ENCODE measurements at places on chromosomes 4 and X.

DNA sequence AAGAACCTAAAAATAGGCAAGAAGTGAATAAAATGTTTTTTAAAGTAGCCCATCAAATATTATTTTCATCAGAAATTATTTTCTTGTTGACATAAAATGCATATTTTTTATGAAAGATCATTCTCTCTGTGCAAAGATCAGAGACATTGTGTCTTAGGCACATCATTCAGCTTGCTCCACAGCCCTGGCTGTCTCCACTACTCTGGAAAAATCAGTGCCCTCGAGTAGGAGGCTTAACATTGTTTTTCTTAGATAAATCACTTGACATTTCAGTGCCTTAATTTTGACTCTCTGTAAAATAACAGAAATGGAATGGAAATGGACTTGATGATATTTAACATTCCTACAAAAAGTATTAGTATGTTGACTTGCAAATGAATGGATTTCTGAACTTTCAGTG lies 77.9 kb downstream of the FAT4 start:
- H3K27me3 ChIP-seq, result no peaks in the 10 kb centered on the region
- H3K27ac ChIP-seq, result no peak overlapping the region
- H3K36me3 ChIP-seq, result no peaks in the 10 kb centered on the region
- no peak overlapping the region for H3K4me3 ChIP-seq
- DNase-seq, result no peak

GRCh38 chr4:15434091-15434490 lies 6.3 kb downstream of the C1QTNF7 start:
- no peaks in the 10 kb centered on the region for H3K27me3 ChIP-seq
- H3K27ac ChIP-seq, result no peak overlapping the region
- no peak overlapping the region for H3K4me3 ChIP-seq
- H3K4me1 ChIP-seq, result no peaks in the 10 kb centered on the region
- no peak for DNase-seq

DNA sequence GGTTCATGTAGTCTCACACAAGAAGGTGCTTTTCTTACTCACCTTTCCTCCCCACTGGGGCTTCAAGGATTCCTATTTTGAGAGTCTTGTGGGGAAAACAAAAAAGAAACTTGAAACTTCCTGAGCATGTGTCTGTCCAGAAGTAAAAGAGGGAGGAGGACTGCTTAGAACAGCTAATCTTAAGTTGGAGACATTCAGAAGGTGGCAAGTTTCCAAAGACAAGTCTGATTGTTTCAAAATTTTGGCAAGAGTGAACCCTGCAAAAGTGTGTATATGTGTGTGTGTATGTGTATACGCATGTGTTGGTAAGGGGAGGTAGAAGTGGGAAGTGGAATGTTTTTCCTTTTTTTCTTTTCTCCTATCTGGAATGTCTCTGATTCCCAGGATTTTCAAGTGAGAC lies 189.0 kb upstream of the FRMPD4 start:
- H3K4me3 ChIP-seq, result no peak overlapping the region
- no peaks in the 10 kb centered on the region for H3K27me3 ChIP-seq
- DNase-seq, result no peak
- no peaks in the 10 kb centered on the region for H3K36me3 ChIP-seq

DNA sequence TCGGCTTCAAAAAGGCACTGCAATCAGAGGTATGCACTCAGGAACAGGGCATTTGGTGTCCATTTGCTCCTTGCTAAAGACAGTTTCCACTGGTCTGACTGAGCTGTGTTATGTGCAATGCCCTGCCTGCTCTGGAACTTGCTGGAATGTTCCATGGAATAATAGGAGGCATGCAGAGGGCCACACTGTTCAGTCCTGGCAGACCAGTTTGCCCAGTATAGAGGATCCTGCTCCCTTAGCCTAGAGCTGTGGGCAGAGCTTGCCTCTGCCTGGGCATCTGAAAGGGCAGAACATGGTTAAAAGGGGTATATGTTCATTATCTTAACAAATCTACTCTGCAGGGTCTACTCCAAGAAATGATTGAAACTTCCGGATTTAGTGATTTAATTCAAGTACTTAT lies 27.8 kb upstream of the CD99L2 start:
- H3K4me3 ChIP-seq, result no peak overlapping the region
- DNase-seq, result no peak
- H3K27ac ChIP-seq, result no peak overlapping the region
- H3K27me3 ChIP-seq, result no peaks in the 10 kb centered on the region
- no peaks in the 10 kb centered on the region for H3K36me3 ChIP-seq

GRCh38 chr4:2141762-2142451 lies 82.8 kb downstream of the NAT8L start:
- H3K27me3 ChIP-seq, result no peaks in the 10 kb centered on the region
- peaks cover 3% of the 10 kb centered on the region for H3K4me1 ChIP-seq
- no peaks in the 10 kb centered on the region for H3K36me3 ChIP-seq
- H3K4me3 ChIP-seq, result no peak overlapping the region
- H3K27ac ChIP-seq, result peak overlapping the region; percentile 39
- no peak for DNase-seq

DNA sequence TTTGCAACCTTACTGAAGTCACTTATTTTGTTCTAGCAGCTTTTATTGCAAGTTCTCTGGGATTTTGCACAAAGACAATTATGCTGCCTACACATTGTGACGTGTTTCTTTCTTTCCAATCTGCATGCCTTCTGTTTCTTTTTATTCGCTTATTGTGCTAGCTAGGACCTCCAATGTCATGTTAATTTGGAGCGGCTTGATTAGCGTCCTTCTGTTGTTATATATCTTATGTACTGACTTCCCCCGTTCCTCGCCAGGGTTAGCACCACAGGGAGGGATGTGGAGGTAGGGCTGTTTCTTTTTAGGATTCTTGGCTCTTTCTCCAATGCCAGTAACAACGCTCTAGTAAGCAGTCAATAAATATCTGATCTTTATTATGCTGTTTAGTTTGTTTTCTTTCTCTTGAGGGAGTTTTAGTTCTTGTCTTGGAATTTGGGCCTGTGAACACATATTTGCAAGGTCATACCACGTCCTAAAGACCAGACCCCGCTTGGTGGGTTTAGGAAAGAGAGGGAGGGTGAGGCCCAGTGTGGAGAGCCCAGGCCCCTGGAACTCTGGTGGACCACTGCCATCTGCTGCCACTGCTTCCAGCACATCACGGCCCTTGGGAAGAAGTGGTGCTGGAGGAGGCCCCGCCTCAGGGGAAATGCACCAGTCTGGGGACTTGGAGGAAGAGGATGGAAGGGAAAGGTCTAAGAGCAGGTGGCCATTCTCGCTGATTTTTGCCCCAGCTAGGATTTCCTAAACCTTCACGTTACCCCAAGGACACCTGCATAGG lies 129.1 kb downstream of the TRIML1 start:
- no peaks in the 10 kb centered on the region for H3K27me3 ChIP-seq
- H3K4me3 ChIP-seq, result no peak overlapping the region
- DNase-seq, result no peak
- H3K36me3 ChIP-seq, result no peaks in the 10 kb centered on the region

GRCh38 chr4:175929441-175929840 lies 117.4 kb upstream of the GPM6A start:
- H3K27me3 ChIP-seq, result no peaks in the 10 kb centered on the region
- DNase-seq, result no peak
- H3K4me3 ChIP-seq, result no peak overlapping the region
- H3K27ac ChIP-seq, result no peak overlapping the region
- no peaks in the 10 kb centered on the region for H3K4me1 ChIP-seq

GRCh38 chr4:79253924-79254323 lies 71.9 kb downstream of the NAA11 start:
- no peaks in the 10 kb centered on the region for H3K4me1 ChIP-seq
- H3K36me3 ChIP-seq, result no peaks in the 10 kb centered on the region
- DNase-seq, result no peak

- H3K27me3 ChIP-seq, result no peaks in the 10 kb centered on the region
- H3K27ac ChIP-seq, result no peak overlapping the region
- H3K4me3 ChIP-seq, result no peak overlapping the region
- DNase-seq, result peak; percentile 47
- H3K4me1 ChIP-seq, result no peaks in the 10 kb centered on the region
Observed at GRCh38 chr4:38759113-38759789, 23.5 kb downstream of the TLR10 start.

DNA sequence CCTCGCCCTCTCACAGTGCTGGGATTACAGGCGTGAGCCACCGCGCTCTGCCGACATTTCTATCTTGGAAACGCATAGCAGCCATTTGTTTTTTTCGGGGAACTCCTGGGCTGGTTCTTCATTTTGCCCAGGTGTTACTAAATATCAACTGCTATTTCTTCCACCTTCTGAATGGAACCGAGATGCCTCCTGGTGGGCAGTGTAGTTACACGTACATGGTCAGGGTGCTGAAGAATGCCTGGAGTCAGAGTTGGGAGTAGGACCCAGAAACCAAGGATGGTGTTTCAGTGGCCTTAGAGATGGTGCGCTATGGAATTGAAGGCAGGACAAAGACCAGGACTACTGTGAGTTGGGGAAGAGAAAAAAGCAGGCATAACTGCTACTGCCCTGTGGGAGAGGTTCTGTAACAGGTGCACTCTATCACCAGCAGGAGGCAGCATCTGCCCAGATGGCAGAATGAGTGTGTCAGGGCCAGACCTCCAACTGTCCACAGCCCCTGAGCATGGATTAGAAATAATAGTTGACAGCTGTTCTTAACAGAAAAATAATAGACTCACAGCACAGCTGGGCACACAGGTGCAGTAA lies 81.7 kb downstream of the ZC4H2 start:
- no peaks in the 10 kb centered on the region for H3K4me1 ChIP-seq
- H3K27me3 ChIP-seq, result no peaks in the 10 kb centered on the region
- H3K36me3 ChIP-seq, result no peaks in the 10 kb centered on the region
- DNase-seq, result peak; percentile 35
- no peak overlapping the region for H3K27ac ChIP-seq
- no peak overlapping the region for H3K4me3 ChIP-seq

- DNase-seq, result no peak
- H3K27me3 ChIP-seq, result no peaks in the 10 kb centered on the region
- H3K4me3 ChIP-seq, result no peak overlapping the region
- peak overlapping the region; percentile 32 for H3K27ac ChIP-seq
- H3K4me1 ChIP-seq, result peaks cover 10% of the 10 kb centered on the region
- no peaks in the 10 kb centered on the region for H3K36me3 ChIP-seq
Observed at GRCh38 chrX:13082206-13083065, 38.0 kb upstream of the FAM9C start.

DNA sequence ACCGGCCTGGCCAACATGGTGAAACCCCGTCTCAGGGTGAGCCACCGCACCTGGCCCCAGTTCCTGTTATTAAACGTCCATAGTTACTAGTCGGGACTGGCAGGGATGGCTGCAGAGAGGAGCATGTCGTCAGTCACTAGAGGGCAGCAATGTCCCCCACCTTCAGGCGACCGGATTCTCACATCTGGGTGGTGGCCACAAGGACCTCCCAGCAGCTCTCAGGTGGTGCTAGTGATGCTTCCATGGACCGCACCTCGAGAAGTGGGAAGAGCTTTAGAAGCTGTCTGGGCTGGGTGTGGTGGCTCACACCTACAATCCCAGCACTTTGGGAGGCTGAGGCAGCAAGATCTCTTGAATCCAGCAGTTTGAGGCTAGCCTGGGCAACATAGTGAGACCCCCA lies 13.3 kb upstream of the IL3RA start:
- H3K4me3 ChIP-seq, result no peak overlapping the region
- peak; percentile 52 for DNase-seq
- H3K36me3 ChIP-seq, result no peaks in the 10 kb centered on the region
- H3K4me1 ChIP-seq, result no peaks in the 10 kb centered on the region
- H3K27me3 ChIP-seq, result no peaks in the 10 kb centered on the region
- H3K27ac ChIP-seq, result no peak overlapping the region

GRCh38 chr4:30450474-30450873 lies 269.7 kb upstream of the PCDH7 start:
- no peak overlapping the region for H3K4me3 ChIP-seq
- no peaks in the 10 kb centered on the region for H3K27me3 ChIP-seq
- no peak overlapping the region for H3K27ac ChIP-seq
- no peaks in the 10 kb centered on the region for H3K4me1 ChIP-seq

Data from body of pancreas (tissue), 4 donors.